ENCODE measurements at places on chromosomes 7 and 10.
A peak's percentile ranks its signal among the peaks of the same experiment; 100 is the strongest.

- DNase-seq = peak; percentile 35
Measured at GRCh38 chr10:44974628-44975430, 3.8 kb downstream of the DEPP1 start.

- DNase-seq = no peak
Measured at GRCh38 chr7:74466196-74466813, 12.6 kb downstream of the GTF2IRD1 start.

GRCh38 chr10:59222788-59223187 lies 46.3 kb downstream of the PHYHIPL start:
- no peak for DNase-seq

- no peak for DNase-seq
Measured at GRCh38 chr7:66687186-66687585, 53.3 kb upstream of the RABGEF1 start.

DNA sequence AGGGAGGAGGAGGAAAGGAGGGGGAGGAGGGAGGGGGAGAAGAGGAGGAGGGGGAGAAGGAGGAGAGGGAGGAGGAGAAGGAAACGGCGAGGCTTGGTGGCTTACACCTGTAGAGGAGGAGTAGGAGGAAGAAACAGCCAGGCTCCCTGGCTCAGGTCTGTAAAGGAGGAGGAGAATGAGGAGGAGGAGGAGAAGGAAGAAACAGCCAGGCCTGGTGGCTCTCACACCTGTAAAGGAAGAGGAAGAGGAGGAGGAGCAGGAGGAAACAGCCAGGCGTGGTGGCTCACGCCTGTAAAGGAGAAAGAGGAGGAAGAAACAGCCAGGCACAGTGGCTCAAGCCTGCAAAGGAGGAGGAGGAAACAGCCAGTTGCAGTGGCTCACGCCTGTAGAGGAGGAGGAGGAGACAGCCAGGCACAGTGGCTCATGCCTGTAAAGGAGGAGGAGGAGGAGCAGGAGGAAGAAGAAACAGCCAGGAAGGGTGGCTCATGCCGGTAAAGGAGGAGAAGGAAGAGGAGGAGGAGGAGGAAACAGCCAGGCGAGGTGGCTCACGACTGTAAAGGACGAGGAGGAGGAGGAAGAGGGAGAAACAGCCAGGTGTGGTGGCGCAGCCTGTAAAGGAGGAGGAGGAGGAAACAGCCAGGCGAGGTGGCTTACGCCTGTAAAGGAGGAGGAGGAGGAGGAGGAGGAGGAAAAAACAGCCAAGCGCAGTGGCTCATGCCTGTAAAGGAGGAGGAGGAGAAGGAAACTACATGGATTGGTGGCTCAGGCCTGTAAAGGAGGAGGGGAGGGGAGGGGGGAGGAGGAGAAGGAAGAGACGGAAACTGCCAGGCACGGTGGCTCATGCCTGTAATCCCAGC lies 14.9 kb upstream of the CRCP start:
- DNase-seq = peak; percentile 67
